Naive B cell (primary cell): ENCODE measurements at places on chromosomes 4 and X. TPM values are rescaled to one million over a fixed set of nuclear protein-coding genes. Genes with fewer than 3 reads are reported as not detected.
A peak's percentile ranks its signal among the peaks of the same experiment; 100 is the strongest.

DNA sequence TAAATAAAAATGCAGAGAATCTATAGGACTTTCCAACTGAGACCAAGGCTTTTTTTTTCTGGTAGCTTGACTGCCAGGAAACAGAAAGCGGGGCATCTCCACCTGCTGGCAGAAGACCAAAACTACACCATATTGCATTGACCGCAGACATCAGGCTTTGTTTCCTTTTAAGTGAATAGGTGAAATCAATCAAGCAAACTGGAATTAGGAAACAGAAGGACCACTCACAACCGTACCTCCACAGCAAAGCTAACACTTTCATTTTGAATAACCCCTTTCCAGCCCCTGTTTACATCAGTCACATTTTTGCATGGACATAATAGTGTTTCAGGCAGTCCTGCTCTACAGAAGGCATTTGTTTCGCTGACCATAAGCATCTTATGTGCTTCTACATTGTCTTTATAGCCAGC, 218.2 kb downstream of the IDS start:
- H3K4me3 ChIP-seq, result no peak overlapping the region
- no peaks in the 10 kb centered on the region for H3K4me1 ChIP-seq
- H3K27ac ChIP-seq, result no peak overlapping the region
- H3K27me3 ChIP-seq, result no peaks in the 10 kb centered on the region
- peak; percentile 38 for DNase-seq

DNA sequence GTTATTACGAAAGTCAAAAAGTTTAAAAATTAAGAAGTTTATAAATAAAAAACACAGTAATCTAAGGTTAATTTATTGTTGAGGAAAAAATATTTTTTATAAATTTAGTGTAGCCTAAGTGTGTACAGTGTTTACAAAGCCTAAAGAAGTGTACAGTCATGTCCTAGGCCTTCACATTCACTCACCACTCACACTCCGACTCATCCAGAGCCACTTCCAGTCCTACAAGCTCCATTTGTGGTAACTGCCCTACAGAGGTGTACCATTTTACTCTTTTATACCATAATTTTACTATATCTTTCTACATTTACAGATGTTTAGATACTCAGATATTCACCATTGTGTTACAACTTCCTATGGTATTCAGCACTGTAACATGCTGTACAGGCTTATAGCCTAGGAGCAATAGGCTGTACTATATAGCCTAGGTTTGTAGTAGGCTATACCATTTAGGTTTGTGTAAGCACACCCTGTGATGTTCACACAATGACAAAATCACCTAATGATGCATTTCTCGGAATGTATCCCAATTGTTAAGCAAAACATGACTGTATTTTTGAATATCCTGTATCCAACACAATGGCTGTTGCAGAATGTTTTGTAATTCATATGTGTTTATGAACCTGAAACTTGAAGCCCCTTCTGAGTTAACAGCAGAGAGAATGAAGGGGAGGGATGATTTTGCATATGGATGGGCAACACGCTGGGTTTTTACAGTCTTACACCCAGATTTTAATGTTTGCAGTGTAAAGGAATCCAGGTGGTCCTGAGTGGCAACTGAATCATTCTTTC, 3.1 kb downstream of the PPBP start:
- DNase-seq, result no peak

The STARD8 gene
- polyA plus RNA-seq, result not detected

- peak; percentile 6 for DNase-seq
- H3K27me3 ChIP-seq, result peaks cover 20% of the 10 kb centered on the region
- peaks cover 4% of the 10 kb centered on the region for H3K4me1 ChIP-seq
- H3K36me3 ChIP-seq, result no peaks in the 10 kb centered on the region
Observed at GRCh38 chrX:65407157-65407626, 127.4 kb downstream of the LAS1L start.

The WDR17 gene
- polyA plus RNA-seq, result not detected

DNA sequence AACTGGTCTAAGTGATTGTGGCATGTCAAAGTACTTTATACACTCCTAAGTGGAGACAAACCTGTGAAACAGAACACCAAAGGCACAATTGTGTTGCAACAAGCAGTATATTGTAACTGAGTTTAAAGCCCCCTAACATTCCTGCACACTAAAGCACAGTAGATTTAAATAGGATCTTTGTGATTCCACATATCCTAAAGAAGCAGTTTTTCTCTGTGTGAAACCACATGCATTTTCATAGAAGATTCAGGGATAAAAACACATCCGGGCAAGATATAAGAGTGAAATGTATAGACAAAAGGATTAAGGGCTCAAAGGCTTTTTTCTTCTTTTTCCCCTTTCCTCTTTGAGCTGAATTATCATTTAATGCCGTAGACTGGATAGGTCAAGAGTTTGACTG, 82.2 kb downstream of the ANK2 start:
- DNase-seq, result no peak
- peaks cover 6% of the 10 kb centered on the region for H3K27me3 ChIP-seq
- H3K4me1 ChIP-seq, result no peaks in the 10 kb centered on the region
- H3K27ac ChIP-seq, result no peak overlapping the region
- no peak overlapping the region for H3K4me3 ChIP-seq

- H3K4me3 ChIP-seq, result peak overlapping the region; percentile 65
- peaks cover 35% of the 10 kb centered on the region for H3K27me3 ChIP-seq
- peaks cover 19% of the 10 kb centered on the region for H3K4me1 ChIP-seq
- H3K27ac ChIP-seq, result no peak overlapping the region
Observed at GRCh38 chr4:46389301-46389775, 590 bp downstream of the GABRA2 start.

DNA sequence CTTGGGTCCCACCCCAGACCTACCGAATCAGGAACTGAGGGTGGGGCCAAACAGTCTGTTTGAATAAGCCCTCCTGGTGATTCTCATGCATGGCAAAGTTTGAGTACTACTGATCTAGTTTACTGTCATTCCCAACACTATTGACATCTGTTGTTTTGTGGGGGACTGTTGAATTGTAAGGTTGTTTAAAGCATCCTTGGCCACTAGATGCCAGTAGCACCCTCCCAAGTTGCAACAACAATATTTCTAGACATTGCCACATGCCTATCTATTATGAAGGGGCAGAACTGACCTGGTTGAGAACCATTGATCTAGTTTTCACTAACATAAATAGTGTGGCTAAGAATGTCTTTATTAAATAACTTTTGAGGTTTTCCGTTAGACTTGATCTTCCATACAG, 15.1 kb downstream of the TAF9B start:
- H3K27me3 ChIP-seq, result no peaks in the 10 kb centered on the region
- no peak overlapping the region for H3K4me3 ChIP-seq
- DNase-seq, result no peak
- no peaks in the 10 kb centered on the region for H3K4me1 ChIP-seq

- H3K4me1 ChIP-seq, result no peaks in the 10 kb centered on the region
- no peak overlapping the region for H3K4me3 ChIP-seq
- no peaks in the 10 kb centered on the region for H3K36me3 ChIP-seq
- peaks cover 14% of the 10 kb centered on the region for H3K27me3 ChIP-seq
Observed at GRCh38 chr4:6395466-6396228, 76.8 kb downstream of the PPP2R2C start.

GRCh38 chr4:78939667-78940008, 400 bp upstream of the PAQR3 start:
- DNase-seq, result no peak
- H3K4me1 ChIP-seq, result no peaks in the 10 kb centered on the region
- peak overlapping the region; percentile 92 for H3K4me3 ChIP-seq
- H3K36me3 ChIP-seq, result no peaks in the 10 kb centered on the region

DNA sequence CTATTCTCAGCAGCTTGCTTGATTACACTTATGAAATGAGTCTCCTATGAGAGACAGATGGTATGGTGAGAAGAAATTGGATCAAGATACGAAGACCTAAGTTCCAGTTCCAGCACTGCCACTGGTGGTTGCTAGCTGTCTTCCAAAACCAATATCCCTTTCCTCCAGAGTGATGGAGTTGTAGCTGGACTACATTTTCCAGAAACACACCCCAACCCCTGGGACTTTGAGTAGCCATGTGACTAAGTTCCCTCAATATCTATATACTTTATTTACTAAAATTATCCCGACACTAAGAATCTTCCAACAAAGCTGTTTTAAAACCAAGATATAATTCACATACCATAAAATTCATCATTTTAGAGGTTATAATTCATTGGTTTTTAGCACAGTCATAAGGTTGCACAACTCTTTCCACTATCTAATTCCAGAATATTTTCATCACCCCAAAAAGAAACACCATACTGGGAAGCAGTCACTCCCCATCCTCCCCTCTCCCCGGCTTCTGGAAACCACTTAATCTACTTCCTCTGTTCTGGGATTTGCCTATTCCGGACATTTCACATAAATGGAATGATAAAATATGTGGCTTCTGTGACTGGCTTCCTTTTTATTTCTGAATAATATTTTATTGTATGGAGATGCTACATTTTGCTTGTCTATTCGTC, 118.0 kb downstream of the MANBA start:
- no peaks in the 10 kb centered on the region for H3K27me3 ChIP-seq
- no peak for DNase-seq
